ENCODE measurements at places on chromosomes 16 and 17.

GRCh38 chr17:30323895-30324319 is 9.9 kb downstream of the TMIGD1 start:
- peak; percentile 31 for DNase-seq

DNA sequence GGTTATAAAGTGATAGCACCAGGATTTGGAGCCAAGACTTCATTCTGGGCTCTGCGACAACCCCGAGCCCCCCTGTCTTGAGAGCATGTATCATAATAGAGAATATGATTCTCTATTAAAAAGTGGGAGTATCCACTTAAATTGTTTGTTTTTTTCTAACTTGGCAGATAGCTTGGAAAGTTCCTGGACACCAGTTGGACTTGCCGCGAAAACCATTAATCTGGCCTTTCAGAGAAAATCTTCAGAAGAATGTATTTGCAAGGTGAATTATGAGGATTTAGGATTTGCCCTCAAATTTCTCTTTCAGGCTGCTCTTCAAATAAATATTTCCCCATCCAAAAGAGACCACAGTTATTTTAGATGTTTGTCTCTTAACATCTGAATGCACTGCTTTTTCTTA is 53.5 kb downstream of the MARCHF10 start:
- no peak for DNase-seq

DNA sequence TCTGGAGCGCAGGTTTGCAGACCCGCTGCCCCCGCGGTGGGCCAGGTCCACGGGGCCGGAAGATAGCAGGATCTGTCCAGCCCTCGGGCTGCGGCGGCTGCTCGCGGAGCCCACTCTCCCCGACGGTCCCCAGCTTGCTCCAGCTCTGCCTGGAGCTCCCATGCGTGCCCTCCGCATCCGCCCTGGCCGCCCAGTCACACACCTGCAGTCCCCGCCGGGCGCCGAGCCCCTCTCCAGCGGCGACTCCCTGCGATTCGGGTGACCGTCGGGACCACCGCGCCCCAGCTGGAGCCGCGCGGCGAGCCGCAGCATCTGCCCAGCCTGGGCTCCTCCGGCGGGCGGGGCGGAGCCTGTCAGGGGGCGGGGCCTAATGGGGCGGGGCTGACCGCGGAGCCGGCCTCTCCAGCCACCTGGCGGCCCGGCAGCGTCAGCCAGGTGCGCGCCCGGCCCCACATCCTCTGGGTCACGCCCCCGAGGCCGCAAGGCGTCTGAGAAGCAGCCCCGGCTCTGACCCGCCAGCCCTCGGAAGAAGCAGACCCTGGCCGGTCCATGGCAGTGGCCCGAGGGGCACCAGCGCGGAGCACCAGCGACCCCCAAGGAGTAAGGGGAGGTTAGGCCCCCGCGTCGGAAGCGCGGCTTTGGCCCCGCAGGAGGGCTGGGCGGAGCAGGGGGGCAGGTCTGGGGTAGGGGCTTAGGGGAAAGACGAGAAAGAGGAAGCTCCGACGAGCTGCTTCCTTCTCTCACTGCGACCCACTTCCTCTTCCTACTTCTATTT is at the start of gene PIK3R5:
Gene PIK3R5 (minus strand): TSS at position 314 of the 775 bp plus-strand sequence. CDS start 54,213 bp downstream, outside the sequence.
- DNase-seq, result peak; percentile 89

GRCh38 chr16:49556606-49557446 is 183.2 kb downstream of the C16orf78 start:
- no peak for DNase-seq

DNA sequence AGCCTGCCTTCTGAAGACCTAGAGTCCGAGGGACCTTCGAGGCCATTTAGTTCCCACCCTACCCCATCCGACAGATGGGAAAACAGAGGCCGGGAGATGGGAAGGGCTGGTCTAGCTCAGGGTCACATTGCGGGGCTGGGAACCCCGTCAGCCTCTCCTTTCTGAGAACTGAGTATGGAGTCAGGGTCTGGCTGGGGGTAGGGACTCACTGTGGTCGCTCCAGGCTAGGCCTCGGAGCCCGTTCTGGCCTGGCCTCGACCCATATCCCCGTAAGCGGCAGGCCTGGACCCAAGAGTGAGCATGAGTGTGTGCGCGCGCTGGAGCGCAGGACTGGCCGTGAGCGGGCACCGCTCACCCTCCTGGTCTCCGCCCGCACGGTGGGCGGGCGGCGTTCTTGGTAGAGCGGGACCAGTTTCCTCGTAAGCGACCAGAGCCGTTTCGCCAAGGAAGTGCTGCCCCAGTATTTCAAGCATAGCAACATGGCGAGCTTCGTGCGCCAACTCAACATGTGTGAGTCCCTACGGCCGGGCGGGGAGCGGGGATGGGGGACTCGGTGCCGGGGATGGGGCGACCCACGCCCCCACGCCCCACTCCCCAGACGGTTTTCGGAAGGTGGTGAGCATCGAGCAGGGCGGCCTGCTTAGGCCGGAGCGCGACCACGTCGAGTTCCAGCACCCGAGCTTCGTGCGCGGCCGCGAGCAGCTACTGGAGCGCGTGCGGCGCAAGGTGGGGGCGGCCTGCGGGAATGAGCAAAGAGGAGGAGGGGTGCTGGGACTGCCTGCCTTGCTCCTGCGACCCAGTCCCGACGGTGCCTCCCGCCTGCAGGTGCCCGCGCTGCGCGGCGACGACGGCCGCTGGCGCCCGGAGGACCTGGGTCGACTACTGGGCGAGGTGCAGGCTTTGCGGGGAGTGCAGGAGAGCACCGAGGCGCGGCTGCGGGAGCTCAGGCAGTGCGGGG is 855 bp downstream of the HSF4 start:
- DNase-seq, result no peak

DNA sequence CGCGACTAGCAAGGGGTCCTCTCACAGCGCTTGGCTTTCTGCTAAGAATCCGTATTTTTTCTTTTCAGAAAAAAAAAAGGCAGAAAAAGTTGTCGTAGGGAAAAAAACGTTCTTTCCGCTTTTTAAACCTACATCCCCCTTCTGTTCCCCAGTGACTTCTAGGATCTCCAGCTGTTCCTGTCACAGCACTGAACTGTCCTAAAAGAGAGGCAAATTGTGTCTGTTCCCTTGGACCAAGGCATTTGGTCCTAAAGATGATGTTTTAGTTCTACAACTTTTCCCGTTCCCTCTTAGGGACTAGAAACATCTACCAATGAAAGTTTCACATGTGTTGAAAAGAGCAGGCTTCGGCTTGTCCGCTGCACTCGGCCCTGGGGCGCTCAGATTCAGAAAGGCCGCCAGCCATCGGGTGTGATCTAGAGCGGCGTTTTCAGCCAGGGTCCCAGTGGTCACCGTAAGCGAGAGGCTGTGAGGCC is 100.7 kb upstream of the CHMP6 start:
- no peak for DNase-seq

- no peak for DNase-seq
These were observed 20.9 kb downstream of the SPACA3 start for GRCh38 chr17:33012522-33013033.

- no peak for DNase-seq
These were observed 6.6 kb upstream of the DHRS7C start for GRCh38 chr17:9798008-9798407.

All from CD4-positive, alpha-beta T cell treated with Interleukin-4 for 1 hour (primary cell).